ENCODE measurements at places on chromosomes 4 and X.
A peak's percentile ranks its signal among the peaks of the same experiment; 100 is the strongest.

GRCh38 chr4:44725166-44725565, 1.2 kb downstream of the GNPDA2 start:
- DNase-seq = no peak

- no peak for DNase-seq
Observed at GRCh38 chrX:119093991-119094735, 21.4 kb downstream of the CT47C1 start.

GRCh38 chr4:115159141-115159540, 45.7 kb upstream of the NDST4 start:
- DNase-seq = peak; percentile 55

DNA sequence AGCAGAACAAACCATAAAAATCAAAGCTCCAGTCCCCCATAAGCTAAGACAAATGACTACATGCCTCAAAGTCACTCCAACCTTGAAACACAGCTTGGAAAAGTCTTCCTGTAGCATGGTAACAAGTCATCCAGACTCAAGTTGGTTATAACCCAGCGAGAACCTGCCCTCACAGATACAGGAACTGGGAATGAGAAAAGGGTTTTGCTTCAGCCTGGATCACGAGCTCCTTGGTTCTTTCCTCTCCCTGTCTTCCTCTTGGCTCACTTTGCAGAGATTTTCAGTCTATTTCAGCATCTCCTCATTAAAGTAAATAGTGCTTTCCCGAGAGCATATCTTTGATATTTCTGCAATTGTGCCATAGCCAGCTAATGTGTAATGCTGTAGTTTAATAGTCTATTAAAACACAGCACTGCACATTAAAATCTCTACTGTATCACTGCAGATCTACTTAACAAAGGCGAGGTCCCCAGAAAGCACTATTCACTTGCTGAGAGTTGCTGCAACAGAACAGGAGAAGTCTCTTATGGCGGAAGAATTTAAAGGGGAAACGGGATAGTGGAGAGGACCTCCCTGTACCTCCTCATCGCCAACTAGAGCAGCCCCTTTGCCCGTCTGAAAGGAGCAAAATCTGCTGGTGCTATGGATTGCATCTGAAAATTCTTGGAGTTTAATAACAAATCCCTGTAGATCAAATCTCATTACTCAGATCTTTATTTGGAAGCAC, 249.3 kb upstream of the GATB start:
- no peak for DNase-seq

DNA sequence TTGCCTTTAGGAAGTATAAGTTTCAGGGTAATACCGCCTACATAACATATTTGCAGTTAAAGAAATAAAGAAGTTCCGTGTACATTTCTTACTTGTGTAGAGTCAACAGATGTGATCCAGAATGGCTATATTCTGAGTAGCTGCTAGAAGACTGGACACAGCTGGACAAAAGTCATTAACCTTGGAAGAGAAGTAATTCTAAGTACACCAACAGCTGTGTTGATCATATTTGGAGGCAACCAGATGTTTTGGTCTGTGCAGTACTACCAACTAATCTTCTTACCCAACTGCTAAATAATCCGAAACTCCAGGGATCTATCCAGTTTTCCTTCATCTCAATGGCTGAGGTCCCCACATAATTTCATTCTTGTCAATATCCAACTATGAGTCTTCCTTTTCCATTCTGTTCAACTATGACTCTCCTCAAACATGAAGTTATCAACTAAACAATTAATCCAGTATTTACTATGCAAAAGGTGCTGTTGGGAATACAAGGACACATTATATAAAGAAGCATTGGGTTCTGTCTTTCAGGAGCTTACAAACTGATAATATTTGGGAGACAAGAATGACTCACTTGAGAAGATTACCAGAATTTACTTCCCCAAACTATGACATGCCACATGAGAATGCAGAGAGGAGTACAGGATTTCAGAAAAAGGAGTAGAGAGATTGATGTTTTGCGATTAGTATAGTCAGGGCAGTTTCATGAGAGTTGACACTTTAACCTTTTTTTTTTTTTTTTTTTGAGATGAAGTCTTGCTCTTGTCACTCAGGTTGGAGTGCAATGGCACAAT, 78.2 kb downstream of the COL4A6 start:
- DNase-seq = no peak

GRCh38 chr4:124945422-124945821, 232.9 kb upstream of the ANKRD50 start:
- no peak for DNase-seq

- DNase-seq = no peak
Observed at GRCh38 chr4:173538909-173539445, 8.9 kb upstream of the HAND2 start.

DNA sequence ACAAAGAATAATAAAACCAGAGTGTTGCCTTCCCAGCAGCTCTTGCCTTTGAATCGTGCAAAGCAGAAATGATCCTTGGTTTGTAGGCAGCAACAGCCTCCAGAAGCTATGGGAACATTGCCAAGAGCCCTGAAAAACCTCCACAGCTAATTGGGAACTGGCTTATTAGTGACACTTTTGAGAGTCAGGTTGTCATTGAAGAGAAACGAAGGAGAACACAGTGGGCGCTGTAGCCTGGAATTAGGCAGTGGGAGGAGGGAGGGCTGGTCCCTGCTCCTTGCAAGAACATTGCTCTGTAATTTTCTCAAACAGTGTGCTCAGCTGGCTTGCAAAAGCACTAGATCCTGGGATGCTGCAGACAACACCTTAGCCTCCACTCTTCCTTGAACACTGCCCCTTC, 331.5 kb upstream of the EMCN start:
- no peak for DNase-seq

DNA sequence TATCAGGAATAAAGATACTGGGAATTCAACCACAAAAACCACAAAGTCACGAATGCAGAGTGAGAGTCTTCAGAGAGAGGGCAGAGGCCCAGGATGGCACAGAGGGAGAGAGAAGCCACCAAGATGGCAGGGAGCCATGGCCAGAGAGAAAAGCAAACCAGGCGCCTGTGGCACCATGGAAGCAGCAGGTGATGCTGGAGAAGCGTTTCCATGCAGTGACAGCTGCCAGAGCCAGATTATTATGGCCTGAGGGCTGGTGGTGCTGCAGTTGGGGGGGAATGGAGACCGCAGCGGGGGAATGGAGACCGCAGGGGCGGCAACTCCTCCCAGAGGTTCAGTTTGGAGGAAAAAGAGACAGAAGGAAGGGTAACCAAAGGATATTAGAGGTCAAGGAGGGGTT, 5.8 kb downstream of the TAFAZZIN start:
- no peak for DNase-seq

DNA sequence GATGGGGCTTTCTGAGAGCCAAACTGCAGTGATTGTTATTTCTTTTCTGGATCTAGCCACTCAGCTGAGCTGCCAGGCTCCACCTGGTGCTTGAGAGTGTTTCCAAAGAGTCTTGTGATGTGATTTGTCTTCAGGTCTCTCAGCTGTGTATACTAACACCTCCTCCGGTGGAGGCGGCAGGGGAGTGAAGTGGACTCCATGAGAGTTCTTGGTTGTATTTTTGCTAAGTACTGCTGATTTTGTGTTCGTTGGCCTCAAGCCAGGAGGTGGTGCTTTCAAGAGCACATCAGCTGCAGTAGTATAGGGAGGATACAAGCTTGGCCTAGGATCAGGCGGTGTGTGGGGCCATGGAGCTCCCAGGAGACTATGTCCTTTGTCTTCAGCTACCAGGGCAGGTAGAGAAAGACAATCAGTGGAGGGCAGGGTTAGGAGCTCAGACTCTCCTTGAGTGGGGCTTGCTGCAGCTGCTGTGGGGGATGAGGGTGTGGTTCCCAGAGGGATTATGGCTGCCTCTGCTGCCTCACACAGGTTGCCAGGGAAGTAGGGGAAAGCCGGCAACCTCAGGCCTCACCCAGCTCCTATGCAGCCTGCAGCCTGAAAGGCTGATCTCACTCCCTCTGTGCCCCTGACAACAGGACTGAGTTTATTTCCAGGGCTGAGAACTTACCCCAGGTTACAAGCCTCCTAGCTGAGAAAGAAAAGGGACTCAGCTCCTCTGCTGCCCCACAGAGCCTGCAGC, 62.4 kb downstream of the NPFFR2 start:
- DNase-seq = no peak

GRCh38 chrX:118025226-118025625, 91.4 kb downstream of the KLHL13 start:
- no peak for DNase-seq

GRCh38 chr4:74412225-74412624, 32.7 kb upstream of the AREG start:
- no peak for DNase-seq

GRCh38 chr4:21012851-21013331, 312.6 kb downstream of the PACRGL start:
- DNase-seq = peak; percentile 33

DNA sequence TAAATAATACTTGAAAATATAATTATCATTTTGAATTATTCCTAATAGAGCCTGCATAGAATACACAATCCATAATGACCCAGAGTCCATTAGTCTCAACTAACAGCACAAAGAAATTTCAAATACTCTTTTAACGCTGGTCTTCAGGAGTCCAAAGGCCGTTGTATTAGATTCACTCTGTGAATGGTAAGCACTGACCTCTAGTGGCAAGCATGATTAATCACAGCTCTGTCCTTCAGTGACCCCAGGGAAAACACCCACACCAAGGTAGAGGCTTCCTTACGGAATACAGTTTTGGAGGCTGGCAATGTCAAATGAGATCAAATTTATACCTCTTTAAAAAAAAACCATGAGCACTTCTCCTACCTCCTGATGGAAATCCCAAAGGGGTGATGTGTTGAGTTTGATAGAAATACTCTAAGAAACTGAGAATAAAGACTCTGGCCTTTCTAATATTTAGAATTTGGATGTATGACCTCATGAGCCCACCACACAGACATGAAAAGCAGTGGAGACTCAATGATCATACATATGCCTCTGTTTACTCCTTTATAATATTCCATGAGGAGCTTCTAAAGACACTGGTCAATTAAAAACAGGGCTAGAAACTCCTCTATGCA, 147.2 kb upstream of the DKK2 start:
- peak; percentile 31 for DNase-seq

GRCh38 chrX:3256868-3257267, 89.6 kb downstream of the MXRA5 start:
- DNase-seq = no peak

DNA sequence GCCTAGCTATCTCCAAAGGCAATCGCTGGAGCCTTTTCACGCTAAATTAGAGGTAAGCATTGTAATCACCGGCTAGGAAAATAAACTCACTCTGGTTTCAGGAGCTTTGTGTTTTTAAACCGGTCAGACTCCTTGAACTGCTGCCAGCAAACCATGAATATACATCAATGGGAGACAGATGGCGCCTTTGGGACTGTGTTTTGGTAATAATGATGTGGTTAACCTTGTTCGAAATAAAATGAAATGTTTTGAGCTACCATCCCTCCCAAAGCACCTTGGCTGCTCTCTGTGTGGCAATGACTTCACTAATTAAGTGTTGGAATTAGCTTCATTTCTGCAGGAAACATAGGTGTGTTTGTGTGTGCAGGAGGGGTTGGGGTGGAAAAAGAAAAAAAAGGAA, 65.3 kb downstream of the CLNK start:
- no peak for DNase-seq

DNA sequence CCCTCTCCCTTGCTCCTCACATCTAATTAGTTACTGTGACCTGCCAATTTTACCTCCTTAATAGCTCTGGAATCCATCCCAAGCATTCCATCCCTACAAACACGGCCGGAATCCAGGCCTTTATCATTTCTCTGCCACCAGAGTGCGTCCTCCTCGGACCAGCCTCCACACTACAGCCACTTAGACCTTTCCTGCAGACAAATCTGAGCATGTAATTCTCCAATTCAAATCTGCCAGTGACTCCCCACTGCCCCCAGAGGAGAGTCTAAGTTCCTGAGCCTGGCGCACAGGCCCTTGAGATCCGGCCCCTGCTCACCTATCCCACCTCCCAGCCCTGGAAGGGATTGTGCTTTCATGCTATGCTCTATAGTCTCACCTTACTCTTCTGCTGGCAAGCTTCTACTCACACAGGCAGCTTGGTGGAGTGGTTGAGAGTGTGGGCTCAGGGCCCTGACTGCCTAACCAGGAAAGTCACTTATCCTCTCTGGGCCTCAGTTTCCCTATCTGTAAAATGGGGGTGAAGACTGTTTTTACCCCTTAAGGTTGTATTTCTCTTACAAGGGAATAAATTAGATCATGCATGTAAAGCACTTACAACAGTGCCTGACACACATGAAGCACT, 31.2 kb downstream of the PJA1 start:
- no peak for DNase-seq

DNA sequence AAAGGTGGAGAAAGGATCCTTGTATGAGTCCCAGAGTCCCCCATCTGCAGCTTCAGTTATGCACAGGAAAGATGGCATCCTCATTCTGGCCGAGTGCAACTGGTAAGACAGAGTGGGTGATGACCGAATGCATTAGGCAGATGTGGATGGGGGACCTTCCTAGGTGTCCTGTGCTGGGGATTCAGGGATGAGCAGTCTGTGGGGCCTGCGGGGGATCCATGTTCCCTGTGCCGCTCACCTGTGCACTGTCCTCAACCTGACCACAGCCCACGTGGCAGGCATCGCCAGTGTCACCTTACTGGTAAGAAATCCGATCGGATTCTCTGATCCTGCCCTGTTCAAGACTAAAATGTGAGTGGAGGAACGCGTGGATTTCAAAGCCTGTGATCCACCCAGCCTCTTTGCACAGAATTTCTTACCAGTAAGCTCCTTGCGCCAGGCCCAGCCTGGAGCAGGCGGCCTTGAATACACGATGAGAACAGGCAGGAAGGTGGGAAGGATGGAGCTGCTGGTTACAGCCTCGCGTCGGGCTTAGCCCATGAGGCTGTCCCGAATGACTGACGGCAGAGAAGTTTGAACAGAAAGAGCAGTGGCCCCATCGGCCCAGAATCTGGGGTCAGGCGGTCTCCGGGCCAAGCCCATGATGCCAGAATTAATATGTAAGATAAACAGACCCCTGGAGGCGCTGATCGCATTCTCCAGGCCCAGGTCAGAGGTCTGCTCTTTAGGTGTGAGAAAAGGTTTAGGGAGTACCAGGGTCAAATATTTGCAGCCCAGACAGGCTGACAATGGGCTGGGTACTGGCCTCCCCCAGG, 56.5 kb downstream of the CPZ start:
- DNase-seq = no peak

GRCh38 chr4:7971159-7971631, 31.5 kb upstream of the AFAP1 start:
- no peak for DNase-seq

DNA sequence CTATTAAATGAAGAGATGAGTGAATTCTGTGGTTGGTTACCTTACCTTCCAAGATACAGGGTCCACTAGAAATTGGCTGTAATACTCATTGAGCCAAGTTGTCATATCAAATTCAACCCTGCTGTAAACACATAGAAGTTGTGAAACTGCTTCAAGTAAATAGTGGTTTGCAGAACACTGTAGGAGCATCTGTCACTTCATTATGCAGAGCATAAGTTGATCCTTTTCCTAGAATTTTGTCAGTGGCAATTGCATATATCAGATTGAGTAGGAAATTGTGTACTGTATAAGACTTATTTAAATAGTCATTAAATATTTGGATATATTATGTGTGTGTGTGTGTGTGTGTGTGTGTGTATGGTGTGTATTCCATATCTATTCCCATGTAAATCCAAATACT, 8.8 kb upstream of the XK start:
- DNase-seq = no peak

GRCh38 chrX:133968109-133968508, 17.3 kb downstream of the GPC3 start:
- no peak for DNase-seq

- DNase-seq = no peak
Observed at GRCh38 chrX:133085785-133086184, 11.1 kb downstream of the USP26 start.
